Stimulated activated CD8-positive, alpha-beta memory T cell treated with anti-CD3 and anti-CD28 coated beads, Interleukin-15, amount 100 ng/mL, for 4 hours (primary cell): ENCODE measurements at places on chromosomes 2 and 18.

- no peak for DNase-seq
Measured at GRCh38 chr2:168713325-168713724, 89.1 kb upstream of the NOSTRIN start.

GRCh38 chr2:42480402-42480801, 13.4 kb downstream of the KCNG3 start:
- DNase-seq = no peak

GRCh38 chr2:46048693-46049092, 248.5 kb upstream of the EPAS1 start:
- no peak for DNase-seq

DNA sequence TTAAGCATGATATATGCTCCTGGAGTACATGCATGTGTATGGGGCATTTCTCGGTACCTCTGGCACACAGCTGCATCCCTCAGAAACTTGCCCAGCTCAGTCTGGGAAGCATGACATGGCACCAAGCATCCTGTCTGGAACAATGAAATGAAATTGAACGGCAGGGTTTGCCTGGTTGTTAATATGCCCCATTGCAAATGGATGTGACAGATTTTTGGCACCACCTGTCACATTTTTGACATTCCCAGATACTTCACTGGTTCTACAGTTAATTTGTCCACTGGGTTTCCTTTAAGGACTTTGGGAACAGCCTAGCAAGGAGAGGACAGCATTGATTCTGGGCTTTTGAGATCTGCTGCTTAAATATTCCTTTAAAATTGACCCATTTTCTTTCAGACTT, 305.8 kb downstream of the TSN start:
- DNase-seq = no peak

GRCh38 chr2:106095478-106096298, 98.4 kb downstream of the UXS1 start:
- DNase-seq = peak; percentile 58

DNA sequence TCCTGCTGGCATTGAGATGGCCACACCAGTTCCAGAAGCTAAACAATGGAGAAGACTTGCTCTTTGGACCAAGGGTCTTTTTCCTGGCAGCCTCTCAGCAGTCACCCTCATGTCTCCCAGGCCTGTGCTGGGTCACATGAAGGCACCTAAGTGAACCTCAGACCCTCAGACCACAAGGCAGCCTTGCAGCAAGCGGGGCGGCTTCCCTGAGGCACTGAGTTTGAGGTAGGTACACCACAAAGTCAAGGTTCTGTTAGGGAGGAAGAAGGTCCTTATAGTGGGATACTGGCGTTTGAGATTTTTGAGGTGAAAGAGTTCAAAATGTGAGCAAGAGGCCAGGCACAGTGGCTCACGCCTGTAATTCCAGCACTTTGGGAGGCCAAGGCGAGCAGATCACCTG, 8.5 kb upstream of the PRELID3A start:
- no peak for DNase-seq

DNA sequence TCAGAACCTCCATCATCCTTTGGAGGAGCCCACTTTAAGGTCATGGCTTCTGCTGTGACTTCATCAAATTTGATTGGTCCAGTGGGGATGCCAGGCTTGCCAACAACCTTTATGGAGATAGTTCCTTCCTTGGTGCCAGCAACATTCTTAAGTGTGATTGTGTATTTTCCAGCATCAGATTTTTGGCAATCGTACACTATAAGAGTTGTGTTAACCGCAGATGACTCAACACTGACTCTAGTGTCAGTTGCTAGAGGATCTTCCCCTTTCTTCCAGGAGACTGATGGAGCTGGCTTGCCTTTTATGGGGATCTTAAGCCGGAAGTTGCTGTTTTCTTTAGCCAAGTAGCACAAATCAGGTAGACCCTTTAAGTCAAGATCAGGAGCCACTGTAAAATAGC, 98.7 kb downstream of the PLEKHA3 start:
- no peak for DNase-seq

DNA sequence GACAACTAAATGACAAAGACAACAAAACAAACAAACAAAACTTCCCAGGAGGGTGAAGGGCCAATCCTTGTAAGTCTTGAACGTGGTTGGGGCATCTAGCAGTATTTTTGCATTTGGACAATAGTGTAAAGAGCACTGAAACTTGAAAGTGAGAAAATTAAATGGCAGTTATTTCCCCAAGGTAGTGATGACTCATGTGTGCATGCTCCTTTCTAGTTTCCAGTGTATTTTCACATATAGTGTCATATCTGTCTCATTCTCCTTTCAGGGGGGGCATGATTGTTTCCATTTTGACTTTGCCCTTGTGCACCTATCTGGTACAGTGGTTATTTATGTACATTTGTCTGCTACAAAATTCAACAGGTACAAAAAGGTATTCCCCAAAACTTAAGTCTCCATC, 39.5 kb downstream of the CERS6 start:
- no peak for DNase-seq

DNA sequence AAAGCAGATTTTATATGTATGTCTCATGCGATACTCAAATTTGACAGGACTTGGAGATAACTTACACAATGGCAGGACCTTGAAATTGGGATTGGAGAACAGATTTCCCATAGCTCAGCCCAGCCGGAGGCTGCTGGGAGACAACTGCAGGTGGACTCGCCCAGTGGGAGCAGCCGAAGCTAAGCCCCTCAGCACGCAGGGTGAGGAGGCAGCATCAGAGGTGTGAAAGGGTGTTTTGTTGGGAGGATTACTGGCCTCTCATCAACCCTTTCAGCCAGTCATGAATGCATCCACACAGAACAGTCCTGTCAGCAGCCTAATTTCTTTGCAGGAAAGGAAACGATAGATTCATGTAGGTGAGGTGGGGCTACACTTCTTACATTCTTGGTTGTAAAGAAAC, 110.4 kb upstream of the DYNAP start:
- DNase-seq = no peak

- no peak for DNase-seq
Measured at GRCh38 chr18:57644540-57644939, 22.9 kb upstream of the NARS1 start.

DNA sequence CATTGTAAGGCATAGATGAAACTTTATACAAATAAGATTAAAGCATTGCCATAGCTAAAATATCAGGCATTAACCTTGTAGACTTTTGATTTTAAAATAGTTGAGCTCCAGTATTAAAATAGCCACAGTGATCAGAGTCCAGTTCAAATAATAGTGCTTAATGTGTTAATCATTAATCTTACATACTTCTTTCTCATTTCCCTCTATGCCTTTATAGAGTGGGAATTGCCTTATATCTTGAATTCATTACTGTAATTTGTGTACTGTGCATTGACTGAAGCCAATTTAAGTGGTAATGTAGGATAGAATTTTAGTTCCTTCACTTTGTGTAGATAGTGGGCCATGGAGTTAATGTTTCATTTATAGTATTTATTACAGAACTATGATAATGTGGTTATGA, 549.2 kb upstream of the VWC2L start:
- no peak for DNase-seq

DNA sequence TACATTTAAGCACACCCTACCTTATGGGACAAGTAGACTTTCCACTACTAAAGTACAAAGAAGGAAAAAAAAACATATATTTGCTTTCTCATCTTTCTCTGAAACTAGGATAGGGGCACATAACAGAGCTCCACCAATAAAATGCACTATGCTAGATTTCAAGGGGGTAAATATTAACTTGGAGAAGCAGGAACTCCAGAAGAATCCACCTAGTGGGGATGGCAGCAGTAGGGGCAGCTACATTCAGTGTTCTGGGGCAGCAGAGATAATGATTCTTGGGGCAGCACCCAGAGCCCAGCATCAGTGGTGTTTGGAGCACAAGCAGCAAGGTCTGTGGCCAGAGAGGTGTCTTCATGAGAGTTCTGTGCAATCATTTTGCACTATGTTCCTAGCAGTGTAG, 64.7 kb downstream of the DTNB start:
- DNase-seq = no peak

- no peak for DNase-seq
Measured at GRCh38 chr2:856456-856855, 94.2 kb upstream of the SNTG2 start.

- DNase-seq = no peak
Measured at GRCh38 chr18:13517369-13517768, 209.0 kb downstream of the FAM210A start.
